ENCODE measurements at places on chromosomes 2 and 18.

GRCh38 chr2:20728114-20728758, 61.3 kb downstream of the GDF7 start:
- no peak for DNase-seq

DNA sequence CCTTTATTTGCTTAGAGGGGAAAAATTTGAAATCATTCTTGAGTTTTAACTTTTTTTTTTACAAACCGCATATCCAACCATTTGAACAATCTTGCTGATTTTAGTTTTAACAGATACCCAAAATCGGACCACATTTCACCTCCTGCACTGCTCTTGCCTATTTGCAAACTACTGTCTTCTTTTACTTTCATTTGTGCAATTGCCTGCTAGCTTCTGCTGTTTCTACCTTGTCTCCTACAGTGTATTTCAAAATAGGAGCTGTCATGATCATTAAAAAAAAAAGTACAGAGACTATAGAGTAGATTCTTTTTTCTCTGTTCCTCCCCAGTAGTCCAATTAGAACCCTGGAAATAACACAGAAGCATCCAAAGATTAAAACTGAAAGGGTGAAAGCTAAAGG, 1081.2 kb downstream of the SOCS6 start:
- DNase-seq, result no peak

- no peak for DNase-seq
These were observed 375.8 kb downstream of the INSIG2 start for GRCh38 chr2:118464046-118464445.

DNA sequence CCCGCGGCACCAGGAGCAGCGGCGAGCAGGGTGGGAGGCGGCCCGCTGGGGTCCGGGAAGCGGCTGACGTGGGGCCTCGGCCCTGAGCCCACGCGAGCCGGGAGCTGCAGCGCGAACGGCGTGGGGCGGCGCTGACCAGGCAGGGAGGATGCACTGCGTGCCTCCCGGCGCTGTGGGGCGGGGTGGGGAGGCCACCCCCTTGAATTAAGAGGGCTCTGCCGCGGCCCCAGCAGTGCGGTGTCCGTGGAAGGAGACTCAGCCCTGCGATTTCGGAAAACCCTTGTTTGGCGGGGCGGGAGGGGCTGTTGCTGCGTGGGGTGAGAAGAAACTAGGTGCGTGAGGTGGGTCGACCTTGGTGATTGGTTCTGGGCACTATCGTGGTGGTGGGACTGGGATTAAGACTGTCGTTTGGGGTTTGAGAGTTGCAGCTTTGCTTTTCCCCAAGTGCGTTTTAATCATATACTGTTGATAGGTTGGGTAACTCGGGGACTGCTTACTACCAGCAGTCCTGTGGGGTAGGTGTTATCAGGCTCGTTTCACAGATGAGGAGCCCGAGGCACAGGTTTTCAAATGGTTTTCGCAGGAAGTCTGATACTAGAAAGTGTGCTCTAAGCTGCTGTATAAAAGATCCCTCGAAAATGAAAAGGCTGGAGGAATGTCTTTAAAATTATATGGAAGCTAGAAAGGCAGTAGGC, 722 bp downstream of the ACSL3 start:
- DNase-seq, result no peak

DNA sequence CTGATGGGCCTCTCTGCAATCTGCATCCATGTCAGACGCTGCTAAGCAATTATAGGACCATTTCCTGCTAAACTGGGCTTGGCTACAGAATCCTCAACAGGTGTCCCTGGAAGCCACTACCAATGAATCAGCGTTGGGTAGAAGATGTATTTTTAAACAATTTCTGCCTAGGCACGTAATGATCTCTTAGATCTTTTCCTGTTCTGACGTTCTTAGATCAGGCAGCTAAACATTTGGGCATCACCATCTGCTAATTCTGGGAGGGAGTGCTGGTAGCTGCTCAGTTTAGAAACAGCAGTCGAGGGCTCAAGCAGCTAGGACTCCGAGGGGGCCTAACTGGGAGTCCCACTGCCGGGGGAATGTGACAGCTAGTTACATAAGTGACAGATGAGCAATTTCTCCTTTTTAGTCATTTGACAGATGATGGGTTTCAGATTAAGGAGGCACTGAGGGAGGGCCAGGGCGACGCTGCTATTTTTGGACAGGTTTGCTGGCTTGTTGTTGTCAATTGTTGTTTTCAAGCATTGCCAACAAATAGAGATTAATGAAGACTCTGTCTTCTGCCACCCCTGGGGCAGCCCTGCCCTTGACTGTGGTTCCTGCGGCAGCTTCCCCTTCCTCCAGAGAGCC, 92.7 kb downstream of the MRO start:
- DNase-seq, result no peak

GRCh38 chr2:48719480-48720177, 35.9 kb downstream of the LHCGR start:
- no peak for DNase-seq

DNA sequence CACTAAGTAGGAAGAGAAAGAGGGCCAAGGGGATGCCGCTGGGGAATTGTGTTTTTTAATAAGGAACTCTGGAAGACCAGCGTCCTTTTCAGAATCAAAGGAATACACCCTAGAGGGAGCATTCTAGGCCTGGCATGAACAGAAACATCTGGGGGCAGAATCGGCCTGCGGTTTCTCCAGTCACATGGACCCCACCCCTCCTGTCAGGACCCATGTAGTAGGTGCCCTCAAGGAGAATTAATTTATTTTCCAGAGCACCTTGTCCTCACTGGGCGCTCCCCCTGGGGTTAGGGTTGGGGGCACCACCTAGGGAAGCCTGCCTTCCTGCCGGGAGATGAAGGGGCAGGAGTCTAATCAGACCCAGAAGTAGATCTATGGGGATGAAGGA, 44.2 kb downstream of the TMEM37 start:
- DNase-seq, result no peak

- no peak for DNase-seq
These were observed 148.3 kb downstream of the RHBDD1 start for GRCh38 chr2:226983895-226984749.

Measured in cortex of kidney (tissue), 1 donor.